A549 treated with CpdA at 1 μM for 4 hours (cell line): ENCODE measurements at places on chromosomes 12 and 14. TPM values are rescaled to one million over a fixed set of nuclear protein-coding genes. Genes with fewer than 3 reads are reported as not detected.

The CCDC196 gene
- not detected in 5 replicates for total RNA-seq

The KDM5A gene
- total RNA-seq = 17.0 to 27.7 TPM (median 19.6 TPM) in 5 replicates

The MARS1 gene
- total RNA-seq = 151 to 225 TPM (median 156 TPM) in 5 replicates

The MYF6 gene
- not detected in 5 replicates for total RNA-seq

The GCN1 gene
- 55.0 to 65.6 TPM (median 55.6 TPM) in 5 replicates for total RNA-seq

The IL22 gene
- not detected in 5 replicates for total RNA-seq

The DLK1 gene
- total RNA-seq = 0.22 to 0.65 TPM (median 0.48 TPM) in 5 replicates

The GALNT16 gene
- 2.5 to 3.8 TPM (median 3.6 TPM) in 5 replicates for total RNA-seq

The AVPR1A gene
- total RNA-seq = 0.02 TPM in 1 of 5 replicates, not detected in the others

The MAP3K9 gene
- total RNA-seq = 3.9 to 5.1 TPM (median 4.7 TPM) in 5 replicates

The SYT1 gene
- total RNA-seq = 5.3 to 8.6 TPM (median 6.3 TPM) in 5 replicates

The MYG1 gene
- total RNA-seq = 75.0 to 112 TPM (median 95.8 TPM) in 5 replicates

The PLA2G1B gene
- total RNA-seq = not detected in 5 replicates

The GOLT1B gene
- total RNA-seq = 79.9 to 91.8 TPM (median 87.8 TPM) in 5 replicates

The AKAP5 gene
- 0.25 to 0.44 TPM (median 0.35 TPM) in 5 replicates for total RNA-seq

The OR6J1 gene
- not detected in 5 replicates for total RNA-seq

The ANHX gene
- total RNA-seq = not detected in 5 replicates

The LHX5 gene
- 0.02 TPM in 1 of 5 replicates, not detected in the others for total RNA-seq

The ASB2 gene
- total RNA-seq = 1.5 to 3.5 TPM (median 1.9 TPM) in 5 replicates

The CARMIL3 gene
- 0.38 to 0.56 TPM (median 0.45 TPM) in 5 replicates for total RNA-seq

The HOXC4 gene
- total RNA-seq = 2.4 to 4.2 TPM (median 4.0 TPM) in 5 replicates

The AKAP6 gene
- total RNA-seq = 0.43 to 0.91 TPM (median 0.73 TPM) in 5 replicates

The FGF6 gene
- not detected in 5 replicates for total RNA-seq

The PTHLH gene
- total RNA-seq = 35.4 to 41.5 TPM (median 39.0 TPM) in 5 replicates

The GPR135 gene
- 1.0 to 1.6 TPM (median 1.4 TPM) in 5 replicates for total RNA-seq

The PXMP2 gene
- total RNA-seq = 21.3 to 29.5 TPM (median 29.0 TPM) in 5 replicates

The TAS2R7 gene
- total RNA-seq = not detected in 5 replicates

The MYF5 gene
- not detected in 5 replicates for total RNA-seq

The ZCCHC8 gene
- 25.7 to 27.5 TPM (median 26.4 TPM) in 5 replicates for total RNA-seq

The KRT3 gene
- total RNA-seq = 0.03 to 0.10 TPM in 2 of 5 replicates, not detected in the others
